ENCODE measurements at places on chromosomes 2 and 18. TPM values are rescaled to one million over a fixed set of nuclear protein-coding genes. Genes with fewer than 3 reads are reported as not detected.

Gene RGPD3
- total RNA-seq, result 0.05 TPM

Gene CNDP1
- total RNA-seq, result not detected

Gene C2orf78
- not detected for total RNA-seq

Gene VWA3B
- total RNA-seq, result not detected

DNA sequence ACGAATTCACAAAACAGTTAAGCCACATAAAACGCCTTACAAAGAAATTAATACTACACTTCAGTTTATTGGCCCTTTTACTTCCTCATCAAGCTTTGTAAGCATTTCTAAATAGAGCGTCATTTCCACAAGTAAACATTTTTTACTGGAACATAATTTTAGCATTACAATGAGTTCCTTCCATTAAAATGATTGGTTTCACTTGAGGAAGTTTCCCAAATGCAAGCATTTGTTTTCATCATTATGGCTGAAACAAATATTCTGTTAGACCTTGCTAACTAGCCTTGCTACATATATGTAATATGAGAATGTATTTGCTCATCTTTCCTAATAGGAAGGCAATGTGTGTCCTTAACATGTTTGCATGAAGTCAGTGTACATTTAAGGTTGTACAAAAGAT lies 579.1 kb downstream of the IRS1 start:
- DNase-seq, result no peak

DNA sequence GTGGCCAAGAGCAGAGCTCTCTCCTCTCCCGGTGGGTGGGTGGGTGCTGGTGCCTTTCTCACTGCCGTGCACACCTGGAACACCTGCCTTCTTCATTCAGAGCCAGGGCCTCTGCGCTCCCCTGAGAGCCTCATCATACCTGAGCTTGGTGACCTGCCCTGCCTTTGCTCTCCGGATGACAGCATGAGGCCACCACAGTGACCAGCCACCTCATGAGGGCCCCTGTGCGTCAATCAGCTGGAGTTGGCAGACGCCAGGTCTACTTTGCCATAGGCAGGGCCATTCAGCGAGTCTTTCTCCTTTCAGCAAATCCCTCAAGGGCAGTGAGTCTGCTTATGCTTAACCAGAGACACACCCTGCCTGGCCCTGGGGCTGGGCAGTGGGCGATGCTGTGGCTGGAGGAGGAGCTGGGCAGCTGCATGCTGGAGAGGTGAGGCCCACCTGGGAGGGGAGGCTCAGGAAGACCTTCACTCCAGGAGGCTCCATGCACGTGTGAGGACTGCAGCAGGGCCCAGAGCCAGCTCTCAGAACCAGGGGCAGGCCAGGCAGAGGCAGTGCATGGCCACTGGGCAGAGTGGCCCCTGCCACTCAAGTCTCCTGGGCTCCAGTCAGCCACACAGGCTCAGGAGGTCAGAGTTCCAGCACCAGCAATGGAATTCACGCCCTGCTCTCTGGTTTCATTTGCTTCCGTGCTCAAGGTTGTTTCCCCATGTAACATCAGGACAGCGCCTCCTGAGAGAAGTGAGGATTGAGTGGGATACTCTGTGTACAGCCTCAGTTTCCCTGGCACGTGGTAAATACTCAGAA lies 417.5 kb upstream of the MYT1L start:
- no peak for DNase-seq

DNA sequence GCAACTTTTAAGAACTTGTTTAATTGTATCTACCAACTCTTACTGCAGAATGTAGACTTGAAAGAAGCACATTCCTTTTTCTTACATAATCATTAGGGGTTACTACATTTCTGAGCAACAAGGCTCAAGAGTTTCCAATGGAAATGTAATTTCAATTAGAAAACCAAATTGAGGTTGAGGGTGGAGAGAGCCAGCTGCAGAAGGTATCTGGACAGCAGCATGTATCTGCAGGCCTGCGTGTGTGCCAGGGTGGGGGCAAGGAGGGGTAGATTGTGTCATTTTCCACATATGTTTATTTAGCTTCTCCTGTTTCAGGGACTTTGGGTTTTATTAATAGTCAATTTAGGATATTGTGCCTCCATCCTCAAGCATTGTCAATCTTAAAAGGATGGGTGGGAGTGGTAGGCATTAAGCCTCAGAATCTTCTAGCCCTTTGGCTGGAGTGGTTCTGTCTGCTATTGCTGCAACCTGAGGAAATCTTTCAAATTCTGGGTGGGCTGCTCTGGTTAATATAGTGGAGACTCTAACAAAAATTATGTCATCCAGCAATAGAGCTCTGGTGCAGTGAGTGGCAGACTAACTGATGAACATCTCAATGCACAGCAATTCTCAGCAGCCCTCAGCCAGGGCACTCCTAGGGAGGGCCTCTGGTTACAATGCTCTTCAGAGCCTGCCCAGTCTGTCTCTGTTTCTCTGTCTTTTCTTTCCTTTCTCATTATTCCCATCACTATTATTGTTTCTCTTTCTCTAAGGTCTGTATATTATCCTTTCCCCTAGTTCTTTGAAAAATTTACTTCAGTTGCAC lies 151.4 kb downstream of the RPIA start:
- DNase-seq, result no peak

- DNase-seq, result no peak
Observed at GRCh38 chr2:143503280-143503679, 374.1 kb downstream of the ARHGAP15 start.

DNA sequence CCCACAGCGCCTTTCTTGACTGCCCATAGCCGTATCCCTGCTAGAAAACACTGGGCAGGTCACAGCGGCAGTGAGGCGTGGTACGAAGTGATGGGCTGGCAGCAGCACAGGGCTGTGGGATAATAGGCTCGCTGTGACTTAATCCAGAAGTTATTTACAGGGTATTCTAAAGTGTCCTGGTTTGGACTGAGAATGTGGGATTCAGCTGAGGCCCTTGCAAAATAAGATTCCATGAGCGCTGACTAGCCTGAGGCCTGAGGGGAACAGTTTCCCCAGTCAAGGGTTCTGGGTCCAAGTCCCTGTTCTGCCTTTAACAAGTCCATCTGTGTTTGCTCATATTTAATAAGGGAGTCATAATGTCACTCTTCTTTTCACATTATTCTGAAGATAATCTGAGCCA lies 34.6 kb downstream of the SETBP1 start:
- DNase-seq, result no peak

DNA sequence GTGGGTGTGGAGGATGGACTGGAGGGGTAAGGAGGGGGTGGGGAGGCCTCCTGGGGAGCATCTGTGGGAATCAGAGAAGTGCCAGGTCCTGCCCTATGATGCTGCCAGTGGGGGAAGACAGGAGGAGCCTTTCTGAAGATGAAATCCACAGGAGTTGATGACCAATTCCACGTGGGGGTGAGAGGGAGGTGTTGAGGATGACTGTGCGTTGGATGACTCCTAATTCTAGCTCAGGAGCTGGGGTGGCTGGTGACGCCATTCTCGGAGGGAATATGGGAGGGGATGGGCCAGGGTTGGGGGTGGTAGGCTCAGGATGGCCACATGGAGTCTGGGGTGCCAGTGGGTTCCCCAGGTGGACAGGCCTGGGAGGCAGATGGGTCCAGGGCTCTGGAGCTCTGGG lies 32.3 kb downstream of the EMX1 start:
- DNase-seq, result no peak
